ENCODE measurements at places on chromosomes 2 and 18.

GRCh38 chr2:96156926-96157648 is 11.8 kb upstream of the DUSP2 start:
- DNase-seq = no peak

GRCh38 chr2:68295516-68295915 is 24.2 kb downstream of the CNRIP1 start:
- no peak for DNase-seq

- no peak for DNase-seq
Observed at GRCh38 chr2:110864176-110864575, 131.8 kb downstream of the ACOXL start.

DNA sequence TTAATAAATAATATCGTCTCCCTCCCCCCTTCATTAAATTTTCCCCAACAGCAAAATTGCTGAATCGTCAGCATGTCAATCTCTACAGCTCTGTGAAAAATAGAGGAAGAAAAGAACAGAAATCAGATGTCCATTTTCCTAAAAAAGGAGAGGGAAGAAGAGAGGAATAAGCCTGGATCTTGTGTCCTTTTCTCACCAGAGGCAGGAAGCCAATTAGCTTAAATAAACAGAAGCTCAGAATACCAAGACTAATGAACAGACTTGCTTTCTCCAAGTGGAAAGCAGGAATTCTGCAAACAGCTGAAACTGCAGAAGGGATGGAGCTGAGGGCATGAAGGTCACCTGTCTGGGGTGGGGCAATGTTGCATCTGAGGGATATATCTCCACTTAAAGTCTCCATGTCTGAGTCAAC is 265.7 kb downstream of the CCDC85A start:
- peak; percentile 15 for DNase-seq

DNA sequence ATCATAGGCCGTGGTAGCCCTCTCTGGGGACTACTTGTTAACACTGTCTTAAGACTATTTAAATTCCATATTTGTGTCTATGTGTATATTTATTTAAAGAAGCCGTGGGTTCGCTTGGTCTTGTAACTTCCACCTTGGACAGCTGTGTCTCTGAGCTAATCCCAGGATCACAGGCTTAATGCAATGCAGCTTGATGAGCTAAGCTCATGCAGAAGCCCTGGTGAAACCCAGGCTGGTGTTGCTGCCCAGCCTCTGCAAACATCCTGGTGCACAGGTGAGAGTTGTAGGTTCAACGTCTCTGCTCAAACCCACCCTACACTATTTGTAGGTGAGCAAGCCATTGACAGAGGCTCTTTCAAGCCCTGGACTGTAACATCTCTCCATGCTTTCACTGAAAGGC is 211.8 kb downstream of the FAM210A start:
- DNase-seq = no peak

GRCh38 chr2:240284503-240285259 is 144.2 kb upstream of the OTOS start:
- no peak for DNase-seq

- no peak for DNase-seq
Observed at GRCh38 chr2:232324778-232325177, 53.8 kb upstream of the ALPP start.

Measured in eye (tissue), 1 donor.